ENCODE measurements at places on chromosomes 13 and 19.

DNA sequence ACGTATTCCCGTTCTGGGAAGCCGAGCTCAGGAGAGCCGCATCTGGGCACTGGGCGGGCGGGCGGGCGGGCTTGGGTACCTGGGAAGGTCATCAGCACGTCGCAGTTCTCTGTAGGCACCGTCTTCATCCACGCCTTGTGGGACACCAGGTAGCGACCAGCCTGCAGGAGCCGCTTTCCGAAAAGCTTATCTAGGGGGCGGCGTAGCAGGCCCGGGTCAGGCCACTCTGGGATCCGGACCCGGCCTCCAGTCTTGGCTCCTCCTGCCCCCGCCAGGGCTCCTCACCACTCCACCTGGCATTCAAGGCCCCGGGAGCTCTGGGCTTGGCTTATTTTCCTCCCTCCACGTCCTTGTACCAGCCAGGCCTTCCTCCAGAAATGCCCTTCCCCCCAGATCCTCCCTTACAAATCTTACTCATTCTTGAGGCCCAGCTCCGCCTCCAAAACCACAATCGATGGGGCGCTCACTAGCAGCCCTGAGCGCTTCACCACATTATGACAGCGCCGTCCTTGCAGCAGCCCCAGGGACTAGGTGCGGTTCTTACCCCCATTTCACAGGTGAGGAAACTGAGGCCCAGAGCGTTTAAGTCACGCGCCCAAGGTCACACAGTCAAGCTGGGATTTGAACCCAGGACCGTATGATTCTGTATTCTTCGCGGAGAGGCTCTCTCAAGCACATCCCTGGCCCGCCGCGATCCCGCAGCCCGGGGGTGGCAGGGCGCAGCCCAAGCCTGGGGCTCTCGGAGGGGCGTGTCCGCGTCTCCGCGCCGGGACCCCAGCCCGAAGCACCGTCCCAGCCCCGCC lies 843 bp downstream of the ANO8 start:
- DNase-seq, result peak; percentile 89

- no peak for DNase-seq
Observed at GRCh38 chr19:1051791-1052190, 11.9 kb downstream of the ABCA7 start.

- no peak for DNase-seq
Observed at GRCh38 chr19:37304884-37305255, 66.0 kb upstream of the ZNF527 start.

GRCh38 chr19:30621326-30621920 lies 249.2 kb downstream of the ZNF536 start:
- DNase-seq, result no peak

DNA sequence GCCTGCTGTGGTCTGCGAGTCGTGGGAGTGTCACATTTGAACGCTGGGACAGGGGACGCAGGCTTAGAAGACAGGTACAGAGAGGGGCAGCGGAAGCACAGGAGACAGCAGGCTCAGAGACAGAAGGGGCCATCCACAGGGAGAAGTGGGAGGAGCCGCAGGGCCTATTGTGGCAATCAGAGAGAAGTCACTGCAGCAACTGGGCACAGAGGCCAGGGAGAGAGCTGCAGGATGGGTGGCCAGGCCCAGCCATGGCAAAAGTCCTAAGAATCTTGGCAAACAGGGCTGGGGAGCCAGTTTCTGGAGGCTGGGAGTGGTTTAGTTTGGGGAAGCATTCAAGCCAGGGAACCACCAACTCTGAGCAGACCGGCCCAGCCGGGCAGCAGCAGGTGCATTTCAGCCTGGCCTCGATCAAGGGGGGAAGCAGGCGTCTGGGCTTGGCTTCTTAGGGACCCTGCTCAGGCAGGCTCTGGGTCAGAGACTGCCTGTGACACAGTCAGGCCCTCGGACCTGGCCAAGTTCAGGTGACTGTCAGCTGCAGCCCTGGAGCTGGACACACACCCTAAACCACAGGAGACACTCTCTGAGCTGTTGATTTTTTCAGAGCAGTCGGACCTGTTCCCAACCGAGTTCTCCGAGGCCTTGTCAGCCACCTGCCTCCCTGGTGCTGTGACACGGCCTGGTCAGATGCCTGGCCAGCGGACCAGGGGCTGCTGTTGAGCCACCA lies 11.8 kb downstream of the SH3GL1 start:
- DNase-seq, result no peak

DNA sequence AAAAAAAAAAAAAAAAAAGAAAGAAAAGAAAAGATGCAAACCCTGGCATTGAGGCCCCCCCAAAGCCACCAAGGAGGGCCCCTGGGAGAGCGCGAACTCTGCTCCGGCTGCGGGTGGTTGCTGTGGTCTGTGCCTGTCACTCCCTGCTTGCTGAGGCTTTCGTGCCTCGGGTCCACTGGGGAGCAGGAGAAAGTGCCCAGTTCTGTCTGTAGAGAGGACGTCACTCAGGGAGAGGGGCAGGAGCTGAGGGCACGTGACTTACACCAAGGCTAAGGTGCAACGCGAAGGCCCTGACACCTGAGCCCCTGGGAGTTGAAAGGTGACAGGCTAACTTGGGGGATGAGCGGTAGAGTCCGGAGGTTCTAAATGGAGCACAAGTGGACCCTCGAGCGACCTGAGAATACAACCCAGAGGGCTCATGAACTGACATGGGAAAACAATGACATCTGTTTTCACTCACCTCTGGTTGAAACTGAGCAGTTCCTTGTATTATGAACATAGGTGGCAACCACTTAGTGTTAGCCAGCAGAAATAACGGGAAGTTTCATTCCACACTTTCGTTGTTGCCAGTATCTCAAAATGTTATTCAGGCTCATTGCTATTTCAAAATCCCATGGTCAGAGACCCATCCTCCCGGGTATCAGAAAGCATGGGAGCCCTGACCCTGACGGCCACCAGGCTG lies 69.2 kb upstream of the TM9SF2 start:
- DNase-seq, result no peak

All from hepatic stellate cell (primary cell).